ENCODE measurements at places on chromosomes 7 and 10. TPM values are rescaled to one million over a fixed set of nuclear protein-coding genes. Genes with fewer than 3 reads are reported as not detected.

DNA sequence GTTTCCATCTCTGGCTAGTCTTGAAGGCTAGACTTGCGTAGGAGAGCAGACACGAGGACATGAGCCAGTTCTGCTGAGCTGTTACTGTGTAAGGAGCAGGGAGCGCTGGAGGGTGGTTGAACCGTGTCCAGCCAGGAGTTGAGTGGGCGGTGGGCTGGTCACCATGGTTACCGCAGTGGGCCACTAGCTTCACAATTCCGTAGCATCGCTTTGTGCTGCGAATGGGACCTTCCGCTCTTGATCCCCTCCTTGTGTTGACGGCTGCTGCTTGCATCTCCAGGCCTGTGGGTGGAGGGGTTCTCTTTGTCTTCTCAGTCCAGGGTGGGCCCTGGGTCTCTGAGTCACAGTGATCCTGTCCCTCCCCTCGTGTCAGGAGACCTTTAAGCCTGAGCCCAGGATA lies 49.4 kb upstream of the OCM start:
- peak; percentile 72 for DNase-seq

DNA sequence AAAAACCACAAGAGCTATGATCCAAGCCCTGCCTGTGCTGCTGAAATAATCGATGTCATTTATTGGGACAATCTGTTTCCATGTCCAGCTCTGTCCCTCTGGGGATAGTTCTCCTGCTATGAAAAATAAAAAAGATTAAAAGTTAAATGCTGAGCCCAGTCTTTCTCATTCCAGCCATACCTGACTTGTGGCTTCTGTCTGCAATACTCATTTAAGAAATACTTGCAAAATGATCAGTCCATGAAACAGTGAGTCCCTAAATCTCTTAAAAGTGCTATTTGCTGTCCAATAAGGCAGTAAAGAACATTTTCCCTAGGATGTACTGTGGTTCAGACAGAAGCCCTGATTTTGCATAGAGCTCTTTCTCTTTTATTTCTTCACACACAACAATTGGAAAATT lies 91.7 kb downstream of the SLC16A9 start:
- DNase-seq, result no peak

- DNase-seq, result peak; percentile 99
Measured at GRCh38 chr10:43076876-43077420, at the start of gene RET. Gene RET, plus strand, starts transcription at chr10:43077069. Its CDS starts 190 bp downstream, at chr10:43077259.

The ARHGEF5 gene
- 15.9 TPM for total RNA-seq

All from H7 (cell line).